ENCODE measurements at places on chromosomes 13 and 19. TPM values are rescaled to one million over a fixed set of nuclear protein-coding genes. Genes with fewer than 3 reads are reported as not detected.

The VSTM2B gene
- not detected for polyA plus RNA-seq

The FXYD7 gene
- polyA plus RNA-seq = 1.4 TPM

The PROZ gene
- 0.67 TPM for polyA plus RNA-seq

The ZBTB32 gene
- polyA plus RNA-seq = 0.29 TPM

The ERVK3-1 gene
- polyA plus RNA-seq = 52.2 TPM

The DPP9 gene
- polyA plus RNA-seq = 21.9 TPM

The MBD3L3 gene
- polyA plus RNA-seq = not detected

The CDK8 gene
- polyA plus RNA-seq = 22.0 TPM

- DNase-seq = no peak
Observed at GRCh38 chr13:91249861-91250260, 97.6 kb upstream of the MIR17HG start.

DNA sequence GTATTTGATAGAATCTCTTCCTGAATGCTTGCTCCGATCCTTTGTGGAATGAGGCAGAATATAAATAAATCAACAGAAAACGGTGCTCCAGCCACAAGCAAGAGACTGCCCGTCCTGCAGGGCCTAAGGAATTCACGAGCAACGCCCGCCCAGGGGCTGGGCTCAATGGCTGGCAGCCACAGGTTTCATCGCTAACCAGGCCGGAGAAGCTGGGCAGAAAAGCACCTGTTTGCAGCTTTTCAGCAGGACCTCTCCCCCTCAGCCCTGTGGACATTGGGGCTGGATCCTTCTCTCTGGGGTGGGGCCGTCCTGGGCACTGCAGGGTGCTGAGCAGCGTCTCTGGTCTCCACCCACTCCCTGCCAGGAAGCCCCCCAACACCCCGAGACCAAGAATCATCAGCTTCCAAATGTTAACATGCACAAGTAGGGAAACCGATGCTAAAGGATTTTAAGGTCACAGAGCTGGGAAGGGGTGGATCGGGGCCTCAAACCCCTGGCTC is 102.5 kb downstream of the GADD45B start:
- no peak for DNase-seq

DNA sequence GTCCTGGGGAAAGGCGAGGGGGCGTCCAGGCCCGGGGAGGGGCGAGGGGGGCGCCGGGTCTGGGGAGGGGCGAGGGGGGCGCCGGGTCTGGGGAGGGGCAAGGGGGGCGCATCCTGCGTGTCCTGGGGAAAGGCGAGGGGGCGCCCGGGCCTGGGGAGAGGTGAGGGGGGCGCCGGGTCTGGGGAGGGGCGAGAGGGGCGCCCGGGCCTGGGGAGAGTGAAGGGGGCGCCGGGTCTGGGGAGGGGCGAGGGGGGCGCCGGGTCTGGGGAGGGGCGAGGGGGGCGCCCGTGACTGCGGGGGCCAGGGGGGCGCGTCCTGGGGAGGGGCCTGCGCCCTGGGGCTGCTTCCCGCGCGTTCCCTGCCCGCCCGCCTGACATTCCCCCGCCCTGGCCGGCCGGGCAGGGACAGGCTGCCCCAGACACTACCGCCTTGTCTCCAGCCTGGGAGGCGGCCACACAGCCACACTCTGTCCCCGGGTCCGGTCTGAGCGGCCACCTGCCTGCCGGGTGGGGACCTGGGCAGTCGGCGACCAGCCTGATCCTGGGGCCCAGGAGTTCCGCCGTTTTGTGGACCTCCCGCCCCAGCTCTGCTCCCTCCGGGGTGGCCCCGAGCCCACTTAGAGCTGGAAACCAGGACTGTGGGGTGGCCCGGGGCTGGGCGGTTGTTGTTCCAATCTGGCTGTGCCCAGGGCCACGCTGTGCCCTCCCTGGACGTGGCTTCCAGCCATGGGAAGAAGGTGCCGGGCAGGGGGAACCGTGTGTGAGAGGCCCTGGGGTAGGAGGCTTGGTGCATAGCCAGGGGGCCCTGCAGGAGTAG is 11.8 kb downstream of the PALM start:
- no peak for DNase-seq

- DNase-seq = no peak
Observed at GRCh38 chr13:33665626-33666175, 152.2 kb upstream of the RFC3 start.

- DNase-seq = no peak
Observed at GRCh38 chr13:96020931-96021330, 32.3 kb downstream of the UGGT2 start.

- DNase-seq = peak; percentile 36
Observed at GRCh38 chr13:92175330-92175729, 776.9 kb downstream of the GPC5 start.

GRCh38 chr13:45269204-45269603 is 68.4 kb upstream of the KCTD4 start:
- no peak for DNase-seq

DNA sequence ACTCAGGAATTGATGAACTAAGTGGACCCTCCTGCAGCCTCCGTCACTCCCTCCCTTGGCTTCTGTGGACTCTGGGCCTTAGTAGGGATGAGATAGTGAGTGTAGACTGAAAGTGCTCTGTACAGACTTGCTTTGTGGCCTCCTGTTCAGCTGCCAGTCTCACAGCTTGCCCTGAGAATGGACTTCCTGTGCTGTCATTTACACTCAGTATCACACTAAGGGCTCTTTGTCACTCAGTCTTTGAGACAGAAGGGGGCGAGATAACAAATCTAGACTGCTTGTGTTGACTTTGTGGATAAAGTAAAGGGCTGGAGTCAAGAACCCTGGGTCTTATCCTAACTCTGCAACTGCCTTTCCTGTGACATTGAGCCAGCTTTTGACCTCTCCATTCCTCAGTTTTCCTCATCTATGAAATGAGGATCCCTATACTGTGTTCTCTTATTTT is 21.0 kb upstream of the SPRY2 start:
- no peak for DNase-seq

GRCh38 chr13:46663206-46664037 is 110.5 kb downstream of the LRCH1 start:
- DNase-seq = no peak

DNA sequence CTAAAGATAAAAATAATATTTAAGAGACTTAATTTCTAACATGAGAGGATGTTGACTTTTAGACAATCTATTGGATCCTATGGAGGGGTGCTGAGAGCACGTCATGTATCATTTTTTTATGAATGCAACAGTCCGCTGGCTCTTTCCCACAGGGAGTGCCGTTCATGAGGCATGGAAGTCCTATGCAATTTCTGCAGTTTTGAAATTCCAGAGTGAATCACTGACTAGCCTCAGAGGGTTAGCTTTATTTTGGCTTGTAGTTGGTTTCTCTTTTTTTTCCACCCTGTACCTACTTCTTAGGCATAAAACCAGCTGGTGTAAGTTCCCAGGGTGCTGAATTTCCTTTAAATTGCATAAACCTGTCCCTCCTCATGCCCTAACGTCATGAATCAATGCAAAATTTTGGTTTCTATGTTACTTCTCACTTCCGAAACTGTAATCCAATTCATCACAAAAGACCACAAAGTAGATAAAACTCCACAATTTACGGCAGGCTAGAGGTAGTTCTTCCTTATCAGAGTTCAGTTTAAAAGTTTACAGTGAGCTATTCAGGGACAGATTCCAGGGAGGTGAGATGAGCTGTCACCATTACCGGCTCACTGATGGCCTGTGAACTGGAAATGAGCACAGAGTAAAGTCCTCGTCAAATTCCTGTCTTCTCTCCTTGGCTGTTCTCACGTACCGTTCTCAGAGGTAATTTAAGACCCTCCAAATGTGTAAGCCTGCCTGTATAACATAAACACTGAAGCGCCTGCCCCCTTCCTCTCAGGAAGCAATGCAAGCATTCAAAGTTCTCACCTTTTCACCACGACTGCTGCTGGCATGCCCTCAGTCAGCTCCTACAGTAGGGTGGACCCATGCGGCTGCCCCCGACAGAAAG is 216.6 kb upstream of the SLC10A2 start:
- no peak for DNase-seq

GRCh38 chr13:110024645-110024980 is 238.2 kb upstream of the IRS2 start:
- no peak for DNase-seq

- no peak for DNase-seq
Observed at GRCh38 chr19:5290336-5291262, 50.0 kb downstream of the PTPRS start.

- DNase-seq = no peak
Observed at GRCh38 chr19:36745870-36746269, 26.7 kb downstream of the ZNF850 start.

GRCh38 chr13:33764716-33765115 is 53.2 kb upstream of the RFC3 start:
- DNase-seq = no peak

GRCh38 chr13:76326343-76326742 is 559.9 kb downstream of the KCTD12 start:
- DNase-seq = no peak

DNA sequence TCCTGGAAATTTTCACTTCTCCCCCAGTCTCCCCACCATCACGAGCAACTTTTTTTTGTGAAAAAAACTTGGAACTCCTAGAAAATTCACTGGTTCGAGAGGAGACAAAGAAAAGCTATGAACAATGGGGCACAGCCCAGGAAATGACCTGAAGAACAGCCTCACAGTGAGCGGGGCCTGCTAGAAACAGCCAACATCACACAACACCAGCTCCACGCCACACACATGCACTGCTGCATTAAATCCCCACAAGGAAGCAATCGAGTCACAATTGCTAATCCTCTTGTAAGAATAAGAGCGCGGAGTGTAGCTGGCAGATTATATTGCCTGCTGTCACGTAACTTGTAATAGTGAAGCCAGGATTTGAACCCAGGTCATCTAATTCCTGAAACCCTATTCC is 48.8 kb downstream of the SLC7A1 start:
- no peak for DNase-seq

DNA sequence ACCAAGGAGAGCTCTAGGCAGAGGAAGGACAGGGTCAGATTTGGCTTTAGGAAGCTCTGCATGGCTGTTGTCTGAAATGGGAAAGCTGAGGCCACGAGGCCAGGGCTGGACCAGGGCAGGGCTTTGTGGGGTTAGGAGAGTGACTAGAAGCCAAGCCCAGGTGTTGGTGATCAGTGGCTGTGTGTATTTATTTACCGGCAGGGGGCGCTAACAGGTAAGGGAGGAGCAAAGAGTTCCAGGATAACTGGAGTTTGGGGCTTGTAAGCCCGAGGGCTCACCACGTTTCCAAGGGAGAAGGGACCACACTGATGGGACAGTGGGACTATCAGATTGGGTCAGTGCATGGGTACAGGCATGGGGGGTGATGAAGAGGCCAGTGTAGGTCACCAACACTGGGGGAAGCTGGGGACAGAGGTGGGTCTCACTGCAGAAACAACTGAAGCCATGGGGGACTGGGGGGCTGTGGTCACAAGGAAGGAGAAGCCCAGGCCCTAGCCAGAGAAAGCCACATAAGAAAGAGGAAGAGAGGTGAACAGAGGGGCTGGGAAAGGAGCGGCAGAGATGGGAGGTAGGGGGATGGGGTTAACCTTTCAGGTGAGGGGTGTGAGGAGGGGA is 3.9 kb downstream of the TMEM147 start:
- no peak for DNase-seq

GRCh38 chr13:51329606-51330005 is 9.9 kb upstream of the SERPINE3 start:
- no peak for DNase-seq

DNA sequence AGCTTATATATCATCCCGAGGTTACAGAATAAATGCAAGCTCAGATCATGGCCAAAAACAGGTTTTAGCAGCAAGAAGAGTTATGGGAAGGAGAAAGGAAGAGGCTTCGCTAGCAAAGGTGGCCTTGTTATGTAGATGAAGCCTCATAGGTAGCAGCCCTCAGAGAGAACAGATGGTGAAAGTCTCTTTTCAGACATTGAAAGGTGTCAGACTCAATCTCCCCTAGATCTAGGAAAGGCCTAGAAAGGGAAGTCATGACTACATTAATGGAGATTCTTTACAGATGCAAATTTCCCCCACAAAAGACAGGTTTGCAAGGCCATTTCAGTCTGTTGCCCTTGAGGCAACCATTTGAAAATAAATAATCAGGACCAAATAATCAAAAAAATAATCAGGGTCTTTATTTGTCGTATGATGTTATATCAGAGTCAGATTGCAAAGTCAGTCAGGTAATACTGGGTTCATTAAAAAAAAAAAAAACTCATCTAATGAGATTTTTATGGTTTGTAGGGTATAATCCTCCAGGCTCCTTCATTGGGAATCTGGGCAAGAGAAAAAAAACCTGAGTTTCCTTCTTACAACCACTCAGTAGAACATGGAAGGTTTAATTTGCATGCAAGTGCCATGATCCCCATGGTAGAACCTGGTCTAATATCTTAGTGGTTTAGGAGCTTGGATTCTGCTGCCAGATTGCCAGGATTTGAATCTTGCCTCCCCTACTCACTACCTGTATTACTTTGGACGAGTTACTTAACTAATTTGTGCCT is 50.8 kb upstream of the HTR2A start:
- no peak for DNase-seq

DNA sequence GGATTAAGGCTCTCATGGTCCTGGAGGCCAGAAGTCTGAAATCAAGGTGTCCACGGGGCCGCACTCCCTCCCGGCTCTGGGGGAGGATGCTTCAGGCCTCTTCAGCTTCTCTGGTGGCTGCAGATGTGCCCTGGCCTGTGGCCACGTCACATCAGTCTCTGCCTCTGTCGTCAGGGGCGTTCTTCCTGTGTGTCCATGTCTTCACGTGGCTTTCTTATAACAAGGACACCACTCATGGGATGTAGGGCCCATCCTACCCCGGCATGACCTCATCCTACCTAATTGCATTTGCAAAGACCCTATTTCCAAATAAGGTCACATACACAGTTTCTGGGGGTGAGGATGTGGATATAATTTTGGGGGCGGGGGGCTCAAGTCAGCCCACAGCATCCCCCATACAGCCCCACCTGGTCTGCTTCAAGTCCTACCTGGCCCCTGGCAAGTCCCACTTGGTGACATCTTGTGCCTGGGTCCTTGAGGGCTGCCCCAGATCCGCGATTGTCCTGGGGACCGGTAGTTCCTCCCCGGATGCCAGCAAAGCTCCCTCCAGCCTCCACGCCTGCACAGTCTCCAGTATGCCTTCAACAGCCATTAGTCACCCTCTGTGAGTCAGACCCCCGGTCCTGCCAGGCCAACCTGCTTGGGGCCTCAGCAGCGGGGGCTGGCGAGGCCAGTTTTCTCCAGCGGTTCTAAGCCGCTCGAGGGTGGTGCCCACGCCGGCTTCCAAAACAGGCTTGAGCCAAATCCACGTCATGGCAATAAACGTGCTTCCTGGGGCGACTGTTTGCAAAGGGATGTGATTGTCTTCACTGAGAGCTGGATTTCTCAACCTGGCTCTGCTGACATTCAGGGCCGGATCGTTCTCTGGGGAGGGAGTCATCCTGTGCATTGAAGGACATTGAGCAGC is 32.2 kb downstream of the MYO9B start:
- DNase-seq = no peak
